ENCODE measurements at places on chromosomes 2 and 18.

- DNase-seq = no peak
These were observed 233.7 kb upstream of the SMAD2 start for GRCh38 chr18:48164116-48164515.

- no peak for DNase-seq
These were observed 85.6 kb downstream of the NCOA1 start for GRCh38 chr2:24576617-24577016.

DNA sequence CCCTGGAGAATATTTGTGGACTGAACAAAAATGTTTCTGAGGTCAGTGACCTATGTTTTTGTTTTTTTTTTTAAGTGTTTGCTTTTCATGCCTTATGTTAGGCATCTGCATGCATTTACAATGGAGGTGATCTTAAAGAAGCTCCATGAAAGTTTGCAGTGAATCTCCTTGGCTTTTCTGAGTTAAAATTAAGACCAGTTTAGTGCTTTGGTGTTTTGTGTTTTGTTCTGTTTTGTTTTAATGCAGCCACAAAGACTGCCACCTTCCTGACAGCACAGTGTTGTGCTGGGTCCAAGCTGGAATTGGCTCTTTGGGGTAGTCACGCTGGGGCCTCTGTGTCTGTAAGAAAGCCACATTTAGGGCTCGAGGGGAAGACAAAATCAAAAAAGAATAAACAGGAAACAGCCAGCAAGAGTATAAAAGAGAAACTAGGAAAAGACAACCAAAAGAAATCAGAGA, 396.2 kb downstream of the ARHGAP15 start:
- no peak for DNase-seq

DNA sequence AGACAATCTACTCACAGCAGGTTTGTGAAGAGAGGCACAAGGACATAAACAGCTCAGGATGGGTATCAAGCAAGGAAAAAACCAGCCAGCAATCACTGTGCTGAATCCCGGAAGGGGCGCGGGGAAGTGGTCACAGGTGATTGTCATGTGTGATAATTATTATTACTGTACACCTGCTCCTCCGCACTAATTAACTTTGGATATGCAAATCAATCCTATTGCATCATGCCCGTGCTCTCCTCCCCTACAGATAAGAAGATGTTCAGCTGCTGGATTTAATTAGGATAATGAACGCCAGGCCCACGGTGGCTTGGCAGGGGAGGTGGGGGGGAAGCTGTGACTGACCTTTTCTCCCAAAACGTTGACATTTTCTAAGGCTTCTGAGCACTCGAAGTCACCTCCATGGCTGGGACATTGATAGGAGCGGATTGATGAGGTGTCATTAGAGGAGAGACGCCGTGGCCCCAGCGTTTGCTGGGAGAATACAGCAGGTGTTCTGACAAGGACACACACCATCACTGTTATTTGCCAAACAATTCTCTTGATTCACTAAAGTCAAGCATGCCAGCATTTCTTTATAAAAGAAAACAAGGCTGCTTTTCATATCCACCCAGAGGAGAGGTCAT, 160.3 kb upstream of the VRK2 start:
- no peak for DNase-seq

- peak; percentile 19 for DNase-seq
These were observed 25.7 kb downstream of the DIS3L2 start for GRCh38 chr2:231987124-231987727.

DNA sequence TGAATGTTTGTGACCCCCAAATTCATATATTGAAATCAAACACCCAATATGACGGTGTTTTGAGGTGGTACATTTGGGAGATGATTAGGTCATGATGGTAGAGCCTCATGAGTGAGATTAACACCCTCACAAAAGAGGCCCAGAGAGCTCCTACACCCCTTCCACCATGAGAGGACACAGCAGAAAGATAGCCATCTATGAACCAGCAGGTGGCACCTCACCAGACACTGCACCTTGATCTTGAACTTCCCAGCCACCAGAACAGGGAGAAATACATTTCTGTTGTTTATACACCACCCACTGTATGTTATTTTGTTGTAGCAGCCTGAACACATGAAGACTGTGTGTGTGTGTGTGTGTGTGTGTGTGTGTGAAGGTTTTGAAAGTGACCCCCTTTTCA, 58.1 kb downstream of the ST3GAL5 start:
- no peak for DNase-seq

DNA sequence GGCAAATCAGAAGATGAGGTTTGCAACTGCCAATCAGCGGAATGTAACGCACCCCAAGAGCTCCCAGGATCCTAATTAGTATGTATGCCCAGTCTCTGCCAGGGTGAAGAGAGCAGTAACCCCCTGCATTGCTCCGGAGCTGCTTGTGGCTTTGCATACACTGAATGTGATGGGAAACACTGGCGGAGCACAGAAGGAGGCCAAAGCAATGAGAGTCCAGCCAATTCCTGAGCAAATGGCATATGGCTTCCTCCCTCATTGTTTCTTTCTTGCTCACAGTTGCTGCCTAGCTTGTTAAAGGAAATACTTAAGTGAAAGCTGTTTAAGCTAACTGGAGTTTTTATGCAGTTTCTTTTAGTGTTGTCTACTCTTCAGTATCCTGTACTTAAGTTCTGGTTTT, 343.5 kb upstream of the NT5C1B start:
- no peak for DNase-seq

GRCh38 chr2:149873936-149874335, 286.4 kb upstream of the MMADHC start:
- no peak for DNase-seq

DNA sequence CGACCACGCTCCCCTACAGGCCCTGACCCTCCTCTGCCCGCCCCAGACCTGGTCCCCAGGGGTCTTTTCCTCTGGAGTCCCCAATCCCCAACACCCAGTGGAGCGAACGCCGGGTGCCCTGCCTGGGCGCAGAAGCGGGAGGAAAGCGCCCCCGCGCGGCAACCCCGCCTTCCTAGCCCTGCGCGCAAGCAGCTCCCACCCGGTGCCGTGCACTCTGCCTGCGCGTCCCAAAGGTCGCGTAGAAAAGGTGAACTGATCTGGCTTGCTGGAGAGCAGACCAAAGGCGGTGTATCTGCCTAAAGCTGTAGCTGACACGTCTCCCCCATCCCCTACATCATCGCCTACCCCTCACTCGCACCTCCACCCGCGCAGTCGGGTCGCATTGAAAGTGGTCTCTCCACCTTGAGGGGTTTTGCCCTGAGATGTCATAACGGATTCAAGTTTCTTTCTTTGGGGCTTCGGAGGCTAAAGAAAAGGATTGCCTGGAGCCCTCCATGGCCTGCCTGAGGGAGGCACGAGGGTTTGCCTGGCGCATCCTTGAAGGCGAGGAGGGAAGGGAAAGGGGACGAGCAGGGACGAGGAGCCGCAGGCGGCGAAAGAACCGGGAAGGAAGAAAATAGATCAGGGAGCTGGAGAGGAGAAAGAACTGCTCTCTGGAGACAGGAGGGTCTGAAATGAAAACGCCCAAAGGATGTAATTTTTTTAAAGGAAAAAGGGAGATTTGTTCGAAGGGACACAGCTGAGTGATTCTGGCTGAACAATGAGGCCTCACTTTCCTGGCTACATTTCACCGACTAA, 5.8 kb downstream of the GAD1 start:
- no peak for DNase-seq

DNA sequence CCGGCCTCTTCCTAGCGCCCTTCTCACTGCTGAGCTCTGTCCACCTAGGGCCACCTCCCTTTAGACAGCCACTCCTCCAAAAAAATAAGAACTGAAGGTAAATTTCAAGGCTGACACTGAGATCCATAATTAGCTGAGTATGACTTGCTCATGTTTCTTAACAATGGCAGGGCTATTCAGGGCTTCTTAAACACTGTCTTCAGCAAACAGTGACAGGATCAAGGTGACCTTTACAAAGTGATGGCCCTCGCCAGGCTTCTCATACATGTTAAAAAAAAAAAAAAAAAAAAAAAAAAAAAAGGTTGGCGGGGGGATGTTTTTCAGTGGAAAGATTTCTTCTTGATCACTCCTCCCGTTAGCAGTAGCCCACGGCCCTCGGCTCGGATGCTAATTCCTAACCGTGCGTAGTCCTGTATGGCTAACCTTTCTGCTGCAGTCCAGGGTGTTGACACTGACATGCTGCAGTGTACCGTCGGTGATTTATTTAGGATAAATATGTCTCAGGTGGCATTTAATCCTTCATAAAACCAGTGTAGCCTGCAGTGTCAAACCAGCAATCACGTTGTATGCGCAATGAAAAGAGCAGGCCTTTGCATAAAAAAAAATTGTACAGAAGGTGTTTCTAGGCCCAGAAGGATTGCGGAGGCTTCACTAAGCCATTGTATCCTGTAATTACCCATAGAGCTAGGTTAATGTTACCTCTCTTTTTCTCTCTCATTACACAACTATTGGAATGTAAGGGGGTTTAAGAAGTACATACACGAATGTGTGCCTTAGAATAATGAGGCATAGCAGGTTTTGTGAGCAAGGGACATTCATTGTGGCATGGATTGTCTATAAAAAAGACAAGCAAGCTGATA, 142.7 kb downstream of the PTGR3 start:
- no peak for DNase-seq

GRCh38 chr2:204695506-204695905, 150.2 kb downstream of the PARD3B start:
- no peak for DNase-seq

DNA sequence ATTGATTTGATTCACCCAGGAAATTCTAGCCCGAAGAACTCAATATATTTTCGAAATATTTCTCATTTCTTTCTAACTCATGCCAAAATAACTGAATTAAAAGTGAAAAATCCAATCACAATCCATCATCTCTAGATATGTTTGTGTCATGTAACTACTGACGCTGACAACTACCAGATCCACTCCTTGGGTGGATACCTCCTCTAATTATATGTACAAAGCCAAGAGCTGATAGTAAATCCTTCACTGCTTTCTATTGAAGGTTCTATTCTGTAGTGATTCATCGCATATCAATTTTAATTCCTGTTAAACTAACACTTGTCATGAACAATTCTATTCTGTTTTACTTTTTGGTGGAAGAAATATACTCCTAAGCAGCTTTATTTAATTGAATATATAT, 1056.6 kb upstream of the NXPH2 start:
- DNase-seq = no peak

- DNase-seq = peak; percentile 77
These were observed 85.4 kb downstream of the STPG4 start for GRCh38 chr2:47069628-47070154.

DNA sequence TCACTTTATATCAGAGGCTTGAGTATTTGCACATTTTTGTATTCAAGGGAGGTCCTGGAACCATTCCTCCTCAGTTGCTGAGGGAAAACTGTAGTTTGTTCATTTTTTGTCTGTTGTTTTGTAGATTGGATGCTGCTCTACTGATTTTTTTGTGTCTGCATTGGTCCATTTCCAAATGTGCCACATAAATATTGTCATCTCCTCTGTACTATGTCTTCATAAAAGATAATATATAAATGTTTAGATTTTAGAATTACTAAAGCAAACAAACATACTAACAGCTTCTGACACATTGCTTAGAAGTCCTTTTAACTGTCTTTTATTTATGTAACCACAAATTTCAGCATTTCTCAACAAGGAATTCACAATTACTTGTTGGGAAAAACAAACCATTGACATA, 356.8 kb downstream of the PLCL1 start:
- DNase-seq = no peak

GRCh38 chr2:144683107-144683753, 163.3 kb upstream of the ZEB2 start:
- no peak for DNase-seq

DNA sequence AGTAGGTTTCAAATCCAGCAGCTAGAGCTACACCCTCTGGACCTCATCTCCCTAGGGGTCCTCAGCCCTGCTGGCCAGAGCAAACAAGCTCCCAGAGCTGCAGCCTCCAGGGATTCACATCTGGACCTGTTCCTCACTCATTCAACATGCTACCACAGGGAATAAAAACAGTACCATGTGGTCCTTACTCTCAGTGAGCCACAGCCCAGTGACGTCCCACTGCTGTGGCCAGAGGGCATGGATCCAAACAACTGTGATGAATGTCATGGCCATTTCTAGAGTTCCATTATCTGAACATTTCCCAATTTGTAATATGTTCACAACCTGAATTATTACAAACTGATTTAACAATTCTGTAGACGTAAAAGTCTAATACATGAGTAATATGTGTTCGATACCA, 177.9 kb downstream of the TRABD2A start:
- DNase-seq = no peak

DNA sequence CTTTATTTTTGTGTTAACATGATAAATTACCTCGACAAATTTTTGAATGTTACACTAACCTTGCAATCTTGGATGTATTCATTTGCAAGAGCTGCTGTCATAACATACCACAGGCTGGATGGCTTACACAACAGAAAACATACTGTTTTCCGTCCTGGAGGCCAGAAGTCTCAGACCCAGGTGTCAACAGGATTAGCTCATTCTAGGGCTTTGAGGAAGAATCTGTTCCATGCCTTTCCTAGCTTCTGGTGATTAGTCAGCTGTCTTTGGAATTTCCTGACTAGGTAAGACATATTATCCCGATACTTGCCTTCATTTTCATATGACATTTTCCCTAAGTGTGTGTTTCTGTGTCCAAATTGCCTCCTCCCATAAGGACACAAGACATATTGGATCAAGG, 188.6 kb upstream of the CDH19 start:
- DNase-seq = no peak

DNA sequence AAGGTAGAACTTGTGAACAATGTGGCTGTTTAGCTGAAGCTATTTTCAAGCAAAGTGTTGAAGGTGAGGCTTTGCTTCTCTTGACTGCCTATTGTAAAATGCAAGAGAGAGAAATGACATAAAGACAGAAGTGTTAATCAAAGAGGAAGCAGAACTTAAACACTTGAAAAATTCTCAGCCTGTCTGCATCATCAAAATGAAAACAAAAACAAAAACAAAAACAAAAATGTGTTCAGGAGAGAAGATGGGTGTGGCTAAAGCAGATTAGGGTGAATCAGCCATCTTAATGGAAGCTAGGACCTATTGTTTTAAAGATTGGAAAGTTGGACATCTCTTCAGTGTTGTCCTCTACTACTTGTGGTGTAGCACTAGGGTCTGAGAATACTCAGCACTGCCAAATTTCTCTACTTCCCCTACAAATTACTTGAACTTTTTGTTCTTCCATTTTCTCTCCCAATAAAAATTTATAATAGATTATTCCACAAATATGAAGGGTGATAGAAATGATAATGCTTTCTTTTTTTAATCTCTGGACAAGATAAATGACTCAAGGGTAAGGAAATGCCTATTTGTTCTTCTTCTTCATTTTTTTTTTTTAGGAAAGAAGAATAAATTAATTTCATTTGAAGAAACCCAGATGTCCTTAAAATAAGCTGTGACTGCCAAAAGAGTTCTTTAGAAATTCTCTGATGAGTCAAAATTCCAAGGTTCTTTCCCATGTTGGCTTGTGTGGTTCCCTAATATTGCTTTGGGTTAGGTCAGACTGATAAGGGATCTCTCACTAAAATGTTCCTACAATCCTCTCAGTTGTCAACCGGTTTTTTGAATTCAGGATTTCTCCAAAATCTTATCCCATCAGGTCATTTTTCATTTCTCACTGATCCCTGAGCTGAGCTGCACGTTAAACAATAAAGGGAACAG, 571.2 kb upstream of the ZEB2 start:
- no peak for DNase-seq

DNA sequence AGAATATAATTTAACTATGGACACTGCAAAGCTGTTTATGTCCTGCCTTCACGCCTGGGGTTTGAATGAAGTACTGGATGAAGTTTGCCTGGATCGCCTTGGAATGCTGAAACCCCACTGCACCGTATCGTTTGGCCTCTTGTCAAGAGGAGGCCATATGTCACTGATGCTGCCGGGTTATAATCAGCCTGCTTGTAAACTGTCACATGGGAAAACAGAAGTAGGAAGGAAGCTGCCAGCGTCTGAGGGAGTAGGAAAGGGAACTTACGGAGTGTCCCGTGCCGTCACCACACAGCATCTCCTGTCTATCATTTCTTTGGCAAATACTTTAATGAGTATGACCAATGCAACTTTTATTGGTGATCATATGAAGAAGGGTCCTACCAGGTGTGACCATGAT, 105.8 kb downstream of the WDR7 start:
- peak; percentile 30 for DNase-seq

Measured in femur (tissue), 1 donor.